Neuronal stem cell (in vitro differentiated cells): ENCODE measurements at places on chromosomes 12 and 14.

GRCh38 chr12:108616941-108617858 lies 16.5 kb downstream of the SELPLG start:
- DNase-seq, result no peak

DNA sequence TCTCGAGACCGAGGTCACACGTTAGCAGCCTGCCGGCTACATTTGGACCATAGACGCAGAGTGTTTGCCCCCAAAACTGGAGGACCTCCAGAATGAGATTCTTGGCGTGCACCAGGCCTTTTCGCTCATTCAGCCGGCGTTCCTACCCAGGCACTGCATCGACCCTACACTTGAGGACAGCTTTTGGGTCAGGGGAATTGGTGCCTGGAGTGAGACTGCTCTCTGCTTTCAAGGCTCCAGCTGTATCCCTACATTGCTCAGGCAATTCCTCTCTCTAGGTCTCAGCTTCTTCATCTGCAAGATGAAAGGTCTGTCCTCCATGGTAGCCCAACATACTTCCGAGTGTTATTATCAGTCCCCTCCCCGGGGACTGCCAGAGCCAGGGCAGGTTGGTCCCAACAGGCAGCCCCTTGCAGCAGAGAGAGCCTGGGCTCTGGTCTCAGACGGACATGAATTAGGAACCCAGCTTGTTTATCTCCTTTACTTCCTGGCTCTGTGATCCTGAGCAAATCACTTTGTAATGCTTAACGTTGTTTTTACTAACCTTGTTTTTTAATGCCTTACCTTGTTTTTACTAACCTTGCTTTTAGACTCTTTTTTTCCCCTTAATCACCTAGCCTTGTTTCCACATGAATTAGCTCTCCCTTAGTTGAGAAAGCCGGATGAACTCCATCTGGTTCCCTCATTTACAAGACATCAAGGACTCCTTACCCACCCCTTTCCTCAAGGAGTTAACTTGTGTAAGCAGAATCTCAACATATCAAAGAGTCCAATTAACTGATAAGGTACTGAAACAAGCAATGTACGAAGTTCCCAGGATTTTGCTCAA lies 892 bp downstream of the TCHP start:
- no peak for DNase-seq

DNA sequence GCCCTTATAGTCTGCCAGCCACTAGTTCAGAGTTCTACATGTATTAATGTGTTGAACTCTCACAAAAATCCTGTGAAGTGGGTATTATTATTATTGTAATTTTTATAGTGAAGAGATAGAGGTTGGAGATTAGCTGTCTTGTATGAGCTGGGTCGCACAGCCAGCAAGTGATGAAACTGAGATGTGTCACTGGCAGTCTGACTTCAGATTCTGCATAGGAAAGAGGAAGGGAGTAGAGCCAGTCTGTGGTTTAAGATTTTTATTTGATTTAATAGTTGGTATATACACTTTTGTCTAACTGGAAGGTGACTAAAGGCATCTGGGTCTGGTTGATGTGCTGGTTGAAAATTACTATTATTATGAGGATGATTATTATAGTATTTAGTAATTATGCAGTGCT lies 5.8 kb upstream of the FRS2 start:
- DNase-seq, result no peak

DNA sequence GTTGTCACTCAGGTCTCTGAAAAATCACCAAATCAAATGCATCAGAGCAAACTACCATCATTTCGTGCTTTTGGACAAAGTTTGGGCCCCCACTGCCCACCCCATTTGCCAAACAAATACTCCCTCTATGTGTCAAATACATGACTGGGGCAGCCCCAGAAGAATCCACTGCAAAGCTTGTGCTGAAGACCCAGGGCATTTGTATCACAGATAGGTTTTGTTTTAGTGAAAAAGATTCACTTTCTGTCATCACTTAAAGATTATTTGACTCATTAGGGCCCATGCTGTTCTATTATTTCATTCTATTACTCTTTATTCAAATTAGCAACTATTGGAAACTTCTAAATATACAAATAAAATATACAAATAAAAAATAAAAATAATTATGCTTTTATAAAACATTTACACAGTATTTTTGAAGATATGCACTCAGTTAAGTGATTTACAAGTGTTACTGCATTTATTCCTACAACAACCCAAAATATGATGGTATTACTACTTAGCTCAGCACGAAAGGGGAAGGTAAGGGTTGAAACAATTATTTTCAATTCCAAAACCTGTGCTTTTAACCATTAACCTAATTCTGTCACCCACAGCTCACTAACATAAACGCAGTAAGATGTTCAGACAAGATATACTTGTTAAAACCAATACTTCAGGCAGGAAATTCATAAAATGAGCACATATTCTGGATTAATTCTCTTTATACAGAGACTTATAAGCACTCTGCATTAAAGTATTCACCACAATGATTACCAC lies 36.5 kb downstream of the LRIG3 start:
- DNase-seq, result no peak

DNA sequence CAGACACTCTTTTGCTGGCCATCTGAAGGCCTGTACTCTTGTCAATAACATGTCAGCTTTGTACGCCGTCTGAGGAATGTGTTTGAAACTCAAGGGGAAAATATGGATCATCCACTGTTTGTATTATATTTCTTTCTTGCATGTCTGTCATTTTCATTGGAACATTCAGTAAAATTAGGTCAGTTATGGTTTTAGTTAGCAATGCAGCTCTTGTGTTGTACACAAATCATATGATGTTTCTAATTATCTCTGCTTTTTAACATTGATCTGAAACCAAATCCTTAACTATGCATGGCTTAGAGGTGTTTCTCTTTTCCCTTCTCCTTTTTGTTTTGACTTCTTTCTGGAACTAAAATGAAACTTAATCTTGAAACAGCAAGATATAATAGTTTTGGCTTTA lies 333.6 kb upstream of the PRICKLE1 start:
- DNase-seq, result no peak

DNA sequence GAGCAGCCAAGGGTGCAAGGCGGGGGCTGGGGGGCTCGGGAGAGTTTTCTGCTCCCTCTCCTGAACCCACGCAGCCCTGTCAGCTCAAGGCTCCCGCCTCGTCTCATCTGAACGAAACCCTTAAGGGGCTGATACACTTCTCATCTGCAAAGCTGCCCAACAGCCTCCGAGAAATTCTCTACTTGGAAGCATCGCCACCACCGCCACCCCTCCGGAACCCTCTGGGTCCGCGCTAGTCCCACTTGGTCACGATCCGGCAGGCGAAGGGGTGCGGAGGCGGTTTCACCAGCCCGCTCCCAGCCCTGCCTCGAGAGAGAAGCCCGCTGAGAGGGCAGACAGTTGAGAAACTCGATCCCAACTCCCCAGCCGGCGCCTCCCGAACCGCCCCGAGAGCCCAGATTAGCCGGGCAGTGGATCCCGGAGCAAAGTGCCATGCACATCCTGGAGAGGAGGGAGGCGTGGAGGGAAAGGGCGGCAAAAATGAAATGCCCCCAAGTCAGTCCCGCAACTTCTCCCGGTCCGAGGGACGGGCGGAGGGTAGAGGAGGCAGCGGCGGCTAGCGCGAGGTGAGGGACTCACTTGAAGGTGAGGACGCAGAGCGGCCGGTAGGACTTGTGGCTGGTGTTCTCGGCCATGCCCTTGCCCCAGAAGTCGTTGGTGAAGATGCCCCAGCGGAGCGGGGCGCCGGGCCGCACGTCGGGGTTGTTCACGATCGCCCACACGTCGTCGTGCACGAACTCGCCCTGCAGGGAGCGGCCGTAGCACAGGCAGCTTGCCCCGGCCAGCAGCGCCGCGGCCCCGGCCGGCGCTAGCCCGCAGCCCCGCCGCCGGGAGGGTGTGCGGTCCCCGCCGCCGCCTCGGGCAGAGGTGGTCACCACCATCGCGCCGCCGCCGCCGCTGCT lies 620 bp downstream of the TMTC1 start:
- peak; percentile 56 for DNase-seq

- DNase-seq, result no peak
These were observed 265.9 kb downstream of the EFCAB11 start for GRCh38 chr14:89688507-89689211.

GRCh38 chr12:31589598-31589903 lies 1.4 kb downstream of the DENND5B start:
- DNase-seq, result no peak

DNA sequence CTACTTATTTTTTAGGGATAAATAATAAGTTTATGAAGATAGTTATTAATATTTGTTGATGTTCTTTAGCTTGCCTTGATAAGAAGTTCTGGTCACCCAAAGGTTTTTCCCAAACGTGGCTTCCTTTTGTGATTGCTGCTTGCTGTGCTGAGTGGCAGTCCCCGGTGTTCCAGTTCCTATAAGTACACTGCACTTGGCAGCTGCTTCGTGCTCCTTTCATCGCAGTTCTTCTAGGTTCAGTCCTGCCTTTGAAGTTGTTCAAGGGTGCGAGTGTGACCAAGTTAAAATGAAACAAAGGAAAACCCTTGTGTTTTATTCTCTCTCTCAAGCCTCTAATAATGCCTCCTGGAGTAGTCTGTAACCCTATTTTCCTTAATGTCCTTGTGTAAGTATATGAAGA lies 128.5 kb upstream of the ATF1 start:
- no peak for DNase-seq

GRCh38 chr12:55619354-55620138 lies 17.1 kb upstream of the OR10P1 start:
- peak; percentile 92 for DNase-seq

GRCh38 chr12:42763682-42764081 lies 174.1 kb upstream of the PRICKLE1 start:
- DNase-seq, result no peak

- DNase-seq, result no peak
These were observed 33.1 kb downstream of the FGD6 start for GRCh38 chr12:95184121-95184520.

DNA sequence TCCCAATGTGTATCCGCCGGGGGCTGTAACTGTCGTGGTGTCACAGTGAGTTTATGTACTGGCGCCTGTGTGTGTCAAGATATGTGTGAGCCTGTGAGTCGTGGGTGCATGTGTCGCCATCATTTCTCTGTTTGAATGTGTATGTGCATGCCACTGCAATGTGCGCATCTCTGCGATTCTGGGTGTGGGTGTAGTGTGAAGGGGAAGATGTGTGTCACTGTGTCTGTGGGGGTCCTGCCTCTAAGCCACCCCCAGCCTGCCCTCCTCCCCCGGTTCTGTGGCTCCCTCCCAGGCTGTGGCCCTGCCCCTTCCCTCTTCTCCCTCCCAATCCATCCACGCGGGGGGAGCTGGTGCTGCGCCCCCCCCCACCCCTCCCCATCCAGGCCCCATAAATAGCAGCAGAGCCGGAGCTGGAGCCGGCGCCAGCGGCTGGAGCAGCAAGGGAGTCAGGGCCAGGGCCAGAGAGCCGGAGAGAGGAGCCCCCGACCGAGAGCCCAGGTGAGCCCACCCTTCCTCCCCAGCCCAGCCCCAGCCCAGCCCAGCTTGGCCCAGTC lies at the start of gene CPNE6:
Gene CPNE6, plus strand, starts transcription at position 419 of the 554 bp plus-strand sequence. CDS start 1,375 bp downstream, outside the sequence.
- DNase-seq, result no peak

- DNase-seq, result no peak
These were observed 690 bp upstream of the DTX3 start for GRCh38 chr12:57603815-57604453.

DNA sequence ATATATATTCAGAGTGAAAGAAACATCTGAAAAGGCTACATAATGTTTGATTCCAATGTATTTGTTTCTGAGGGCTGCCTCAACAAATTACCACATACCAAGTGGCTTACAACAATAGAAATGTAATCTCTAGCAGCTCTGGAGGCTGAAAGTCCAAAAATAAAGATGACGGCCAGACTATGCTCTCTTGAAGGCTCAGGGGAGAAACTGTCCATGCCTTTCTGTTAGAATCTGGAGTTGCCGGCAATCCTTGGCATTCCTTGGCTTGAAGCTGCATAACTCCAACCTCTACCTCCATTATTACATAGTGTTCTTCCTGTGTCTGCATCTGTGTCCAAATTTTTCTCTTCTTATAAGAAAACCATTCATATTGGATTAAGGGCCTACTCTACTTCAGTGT lies 68.1 kb upstream of the PLEKHG7 start:
- no peak for DNase-seq

- DNase-seq, result no peak
These were observed 195.3 kb upstream of the BCL2L14 start for GRCh38 chr12:11875414-11875935.

GRCh38 chr12:76820888-76821482 lies 57.1 kb downstream of the ZDHHC17 start:
- peak; percentile 5 for DNase-seq

DNA sequence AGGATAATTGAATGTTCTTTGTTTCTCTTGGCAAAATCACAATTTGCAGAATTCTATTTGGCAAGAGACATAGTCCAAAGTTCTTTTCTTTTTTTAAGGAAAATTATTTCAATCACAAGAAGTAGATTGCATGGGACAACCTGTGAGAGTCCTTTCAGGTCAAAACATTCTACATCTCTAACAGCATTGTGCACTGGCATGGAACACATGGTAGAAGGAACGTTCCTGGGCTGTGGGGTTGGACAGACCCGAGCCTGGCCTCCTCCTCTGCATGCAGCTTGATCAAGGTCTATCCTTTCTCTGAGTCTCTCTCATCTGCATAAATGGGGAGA lies 88.6 kb upstream of the CPSF6 start:
- DNase-seq, result no peak

- no peak for DNase-seq
These were observed 18.6 kb upstream of the MDM1 start for GRCh38 chr12:68350753-68351152.

DNA sequence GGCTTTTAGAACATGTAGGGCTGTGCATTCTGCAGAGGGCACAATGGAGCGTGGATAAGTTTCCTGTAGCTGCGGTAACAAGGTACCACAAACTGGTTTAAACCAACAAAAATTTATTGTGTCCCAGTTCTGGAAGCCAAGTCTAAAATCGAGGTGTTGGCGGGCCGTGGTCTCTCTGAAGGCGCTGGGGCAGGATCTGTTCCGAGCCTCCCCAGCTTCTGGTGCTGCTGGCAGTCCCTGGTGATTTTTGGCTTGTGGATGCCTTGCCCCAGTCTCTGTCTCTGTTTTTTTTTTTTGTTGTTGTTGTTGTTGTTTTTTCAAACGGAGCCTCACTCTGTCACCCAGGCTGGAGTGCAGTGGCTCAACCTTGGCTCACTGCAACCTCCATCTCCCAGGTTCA lies 77.5 kb downstream of the ACACB start:
- DNase-seq, result no peak

GRCh38 chr12:28050606-28051005 lies 78.1 kb upstream of the PTHLH start:
- no peak for DNase-seq

- no peak for DNase-seq
These were observed 26.9 kb downstream of the CLMN start for GRCh38 chr14:95292660-95293425.
